ENCODE measurements at places on chromosomes 3 and 15. TPM values are rescaled to one million over a fixed set of nuclear protein-coding genes. Genes with fewer than 3 reads are reported as not detected.

The MORC1 gene
- not detected for polyA plus RNA-seq

The NEK4 gene
- 9.0 TPM for polyA plus RNA-seq

The UROC1 gene
- not detected for polyA plus RNA-seq

The ATP10A gene
- polyA plus RNA-seq: 18.5 TPM

The ARRDC4 gene
- 0.83 TPM for polyA plus RNA-seq

The C3orf49 gene
- polyA plus RNA-seq: not detected
